Stimulated activated CD4-positive, alpha-beta T cell treated with anti-CD3 and anti-CD28 coated beads, Interleukin-15, amount 100 ng/mL, for 1 hour (primary cell): ENCODE measurements at places on chromosomes 6 and 20.

DNA sequence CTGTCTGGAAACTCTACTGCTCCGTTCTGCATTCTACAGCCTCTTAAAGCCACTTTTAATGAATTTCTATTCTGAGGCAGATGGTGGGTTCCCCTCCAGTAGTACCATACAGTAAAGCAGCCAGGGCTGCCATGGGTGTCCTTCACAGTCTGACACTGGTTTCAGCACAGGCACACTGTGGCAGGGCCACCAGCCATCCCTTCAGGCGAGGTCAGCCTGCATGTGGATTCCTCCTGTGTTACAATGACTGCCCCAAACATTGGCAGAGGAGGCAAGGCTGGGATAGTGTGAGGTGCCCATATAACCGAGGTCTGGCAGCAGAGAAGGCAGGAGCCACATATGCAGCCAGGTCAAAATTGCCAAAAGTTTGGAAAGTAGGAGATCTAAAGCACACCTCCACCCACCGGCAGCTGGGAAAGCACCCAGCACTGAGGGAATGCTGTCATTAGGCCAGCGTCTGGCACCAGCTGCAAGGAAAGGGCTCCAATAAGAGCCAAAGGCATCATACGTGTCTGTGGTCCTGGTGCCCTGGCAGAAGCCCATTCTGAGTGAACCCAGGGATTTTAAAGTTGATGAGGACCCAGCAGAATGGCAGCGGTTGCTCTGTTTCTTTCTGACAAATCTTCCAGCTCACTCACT lies 24.0 kb downstream of the STK35 start:
- DNase-seq: no peak

DNA sequence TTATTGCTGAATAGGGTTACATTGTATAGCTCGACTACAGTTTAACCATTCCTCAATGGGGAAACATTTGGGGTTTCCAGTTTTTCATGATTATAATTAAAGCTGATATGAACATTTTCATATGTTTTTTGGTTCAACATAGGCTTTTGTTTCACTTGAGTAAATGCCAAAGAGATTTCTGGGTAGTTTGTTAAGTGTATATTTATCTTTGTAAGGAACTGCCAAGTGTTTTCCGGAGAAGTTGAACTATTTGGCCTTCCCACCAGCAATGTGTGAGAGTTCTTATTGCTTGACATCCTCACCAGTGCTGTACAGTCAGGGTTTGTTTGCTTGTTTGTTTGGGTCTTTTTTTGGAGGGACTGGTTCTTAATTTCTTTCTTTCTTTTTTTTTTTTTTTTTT lies 83.7 kb upstream of the RALY start:
- no peak for DNase-seq

DNA sequence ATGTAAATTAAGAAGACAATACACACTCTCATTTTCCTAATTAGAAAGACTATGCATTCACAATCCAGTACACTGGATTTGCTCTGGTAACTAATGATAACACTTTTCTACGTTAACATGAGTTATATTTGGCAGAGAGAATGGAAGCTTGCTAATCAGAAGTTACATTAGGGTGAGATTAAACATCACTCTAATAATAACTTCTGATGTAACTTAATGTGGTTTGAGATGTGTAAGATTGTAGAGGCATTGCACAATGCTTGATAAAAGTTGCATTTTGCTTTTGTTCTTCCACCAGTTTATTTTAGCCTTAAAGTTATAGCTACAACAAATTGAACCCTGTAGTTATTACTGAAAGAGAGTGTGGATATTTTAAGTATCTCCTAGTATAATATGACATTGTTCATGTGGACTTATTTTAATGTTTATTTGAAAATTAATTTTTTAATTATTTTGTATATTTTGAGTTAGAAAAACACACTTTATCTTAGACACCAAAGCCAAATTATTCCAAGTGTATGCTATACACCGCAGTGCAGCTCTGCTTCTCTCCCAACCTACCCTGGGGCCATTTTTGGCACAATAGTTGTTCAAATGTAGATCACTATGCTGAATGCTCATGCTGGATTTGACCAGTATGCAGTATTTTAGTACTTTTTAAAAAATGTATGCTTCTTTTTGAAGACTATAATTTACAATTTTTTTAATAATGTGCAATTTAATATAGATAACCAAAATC lies 143.2 kb downstream of the SLC16A10 start:
- DNase-seq: no peak

GRCh38 chr6:15569035-15569995 lies 93.5 kb downstream of the DTNBP1 start:
- DNase-seq: no peak

DNA sequence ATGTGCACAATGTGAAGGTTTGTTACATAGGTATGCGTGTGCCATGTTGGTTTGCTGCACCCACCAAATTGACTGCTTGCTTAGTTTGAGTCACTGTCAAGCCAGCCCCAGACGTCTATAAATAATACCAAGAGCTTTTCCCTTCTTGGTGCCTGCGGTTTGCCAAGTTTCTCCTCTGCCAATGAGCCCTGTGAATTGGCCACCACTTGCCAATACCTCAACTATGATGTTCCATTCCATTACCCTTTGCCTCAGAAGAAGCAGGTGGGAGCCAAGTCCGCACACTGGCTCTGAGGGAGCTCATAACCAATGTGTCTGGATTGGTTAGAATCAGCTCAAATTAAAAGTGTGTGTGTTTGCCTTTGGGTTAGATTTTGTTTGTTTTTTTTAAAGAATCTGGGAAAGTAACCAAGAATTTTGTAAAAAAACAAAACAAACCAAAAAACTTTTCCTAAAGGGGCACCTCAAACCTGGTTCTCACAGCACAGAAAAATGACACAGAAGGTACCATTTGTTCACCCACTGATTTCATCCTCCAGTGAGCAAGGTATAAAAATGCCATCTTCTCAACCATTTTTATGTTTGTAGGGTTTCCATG lies 244.7 kb upstream of the PRND start:
- no peak for DNase-seq

- no peak for DNase-seq
Observed at GRCh38 chr6:78192057-78192456, 539.2 kb downstream of the MEI4 start.

GRCh38 chr20:47008842-47009518 lies 114.3 kb downstream of the EYA2 start:
- no peak for DNase-seq

DNA sequence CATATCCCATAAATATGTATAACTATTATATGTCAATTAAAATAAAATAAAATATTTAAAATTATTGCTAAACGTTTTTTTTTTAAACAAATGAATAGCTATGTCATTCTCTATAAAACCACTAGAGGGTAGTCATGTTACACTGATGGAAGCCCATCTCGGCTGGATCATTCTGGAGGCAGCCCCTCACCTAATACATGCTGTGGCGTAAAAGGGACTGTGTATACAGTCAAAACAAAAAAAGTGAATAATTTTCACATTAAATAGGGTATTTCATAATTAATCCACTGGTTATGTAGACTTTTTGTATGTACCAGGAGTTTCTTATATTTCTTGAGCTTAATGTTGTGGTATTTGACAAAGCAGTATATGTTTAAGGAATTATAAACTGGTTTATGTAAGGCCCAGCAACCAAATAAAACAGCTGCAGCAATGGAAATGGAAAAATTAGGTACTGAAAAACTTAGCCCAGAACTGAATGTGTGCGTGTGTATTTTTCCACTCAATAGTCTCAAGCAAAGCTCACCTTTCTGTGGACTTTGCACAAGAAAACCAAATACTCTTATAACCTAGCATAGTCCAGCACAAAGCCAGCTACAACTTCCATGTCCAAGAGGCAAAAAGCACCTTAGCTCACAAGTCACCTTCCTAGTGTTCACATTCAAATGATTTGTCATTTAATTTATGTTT lies 81.7 kb downstream of the COL9A1 start:
- DNase-seq: no peak

DNA sequence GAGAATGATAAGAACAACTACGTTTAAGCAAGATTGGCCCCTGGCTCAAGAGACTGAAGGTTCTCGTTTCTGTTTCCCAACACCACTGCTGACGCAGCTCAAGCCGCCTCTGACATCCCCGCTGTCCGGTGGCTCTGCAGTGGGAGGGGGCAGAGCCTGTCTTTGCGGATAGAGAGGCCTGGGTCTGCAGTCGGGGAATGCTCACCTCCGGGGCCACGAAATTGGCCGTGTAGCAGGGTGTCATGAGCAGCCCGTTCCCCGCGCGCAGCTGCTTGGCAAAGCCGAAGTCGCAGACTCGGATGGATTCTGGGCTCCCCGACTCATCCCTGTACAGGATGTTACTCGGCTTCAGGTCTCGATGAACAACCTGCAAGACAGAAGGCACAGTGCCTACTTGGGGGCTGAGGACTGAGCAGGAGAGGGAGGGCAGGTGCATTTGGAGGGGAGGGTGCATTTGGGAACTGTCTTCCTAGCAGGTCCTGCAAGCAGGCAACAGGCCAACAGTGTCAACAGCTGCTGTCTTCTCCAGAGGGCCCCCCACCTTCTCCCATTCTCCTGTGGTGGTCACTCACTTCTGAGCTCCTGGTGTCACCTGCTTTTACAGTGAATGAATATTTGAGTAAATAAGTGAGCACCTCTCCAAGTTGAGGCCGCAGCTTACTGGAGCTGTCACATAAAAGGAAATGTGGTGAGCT lies 40.5 kb upstream of the MPC1 start:
- DNase-seq: no peak

GRCh38 chr20:61505508-61505907 lies 253.4 kb downstream of the CDH4 start:
- no peak for DNase-seq

- no peak for DNase-seq
Observed at GRCh38 chr6:117771403-117771802, 96.1 kb downstream of the NUS1 start.

GRCh38 chr6:39576556-39577303 lies 148.5 kb downstream of the KIF6 start:
- no peak for DNase-seq

- no peak for DNase-seq
Observed at GRCh38 chr20:3929713-3930060, 40.5 kb downstream of the PANK2 start.

- no peak for DNase-seq
Observed at GRCh38 chr20:23390091-23390774, 28.3 kb downstream of the GZF1 start.

GRCh38 chr20:58717278-58718091 lies 24.9 kb downstream of the NPEPL1 start:
- no peak for DNase-seq

GRCh38 chr6:7431674-7432390 lies 42.2 kb downstream of the RIOK1 start:
- no peak for DNase-seq

DNA sequence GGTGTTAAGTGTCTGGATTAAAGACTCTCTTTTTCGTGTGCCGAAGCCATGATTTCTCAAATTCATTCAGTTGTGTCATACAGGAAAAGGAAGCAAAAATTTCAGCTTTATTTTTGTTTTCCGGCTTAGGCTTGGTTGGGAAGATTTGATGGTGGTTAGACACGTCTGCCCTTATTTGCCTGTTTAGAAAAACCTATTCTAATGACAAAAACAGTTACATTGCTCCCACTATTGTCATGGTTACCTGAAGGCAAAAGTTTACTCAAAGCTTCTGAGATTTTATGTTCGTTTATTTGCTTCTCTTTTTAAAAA lies 982 bp downstream of the DNAJC5 start:
- no peak for DNase-seq

- no peak for DNase-seq
Observed at GRCh38 chr6:35425284-35425683, 26.9 kb upstream of the FANCE start.

GRCh38 chr6:47438481-47439347 lies 38.9 kb upstream of the CD2AP start:
- DNase-seq: no peak

- no peak for DNase-seq
Observed at GRCh38 chr6:111258615-111259088, 171.3 kb downstream of the SLC16A10 start.

GRCh38 chr6:24720604-24721460 lies 1.9 kb upstream of the C6orf62 start:
- peak; percentile 98 for DNase-seq

DNA sequence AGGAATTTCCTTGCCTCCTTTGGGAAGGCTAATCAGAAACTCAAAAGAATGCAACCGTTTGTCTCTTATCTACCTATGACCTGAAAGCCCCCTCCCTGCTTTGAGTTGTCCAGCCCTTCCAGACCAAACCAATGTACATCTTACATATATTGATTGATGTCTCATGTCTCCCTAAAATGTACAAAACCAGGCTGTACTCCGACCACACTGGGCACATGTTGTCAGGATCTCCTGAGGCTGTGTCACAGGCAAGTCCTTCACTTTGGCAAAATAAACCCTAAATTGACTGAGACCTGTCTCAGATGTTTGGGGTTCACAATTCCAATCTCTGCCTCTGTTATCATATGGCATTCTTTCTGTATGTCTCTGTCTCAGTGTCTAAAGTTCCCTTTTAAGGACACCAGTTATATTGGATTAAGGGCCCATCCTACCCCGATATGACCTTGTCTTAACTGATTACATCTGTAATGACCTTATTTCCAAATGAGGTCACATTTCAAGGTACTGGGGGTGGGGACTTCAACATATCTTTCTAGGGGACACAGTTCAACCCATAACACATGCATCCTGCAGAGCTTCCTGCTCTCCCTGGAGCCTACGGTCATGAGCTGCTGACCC lies 513.5 kb upstream of the JARID2 start:
- no peak for DNase-seq

- no peak for DNase-seq
Observed at GRCh38 chr20:57867181-57867803, 157.5 kb upstream of the PMEPA1 start.

DNA sequence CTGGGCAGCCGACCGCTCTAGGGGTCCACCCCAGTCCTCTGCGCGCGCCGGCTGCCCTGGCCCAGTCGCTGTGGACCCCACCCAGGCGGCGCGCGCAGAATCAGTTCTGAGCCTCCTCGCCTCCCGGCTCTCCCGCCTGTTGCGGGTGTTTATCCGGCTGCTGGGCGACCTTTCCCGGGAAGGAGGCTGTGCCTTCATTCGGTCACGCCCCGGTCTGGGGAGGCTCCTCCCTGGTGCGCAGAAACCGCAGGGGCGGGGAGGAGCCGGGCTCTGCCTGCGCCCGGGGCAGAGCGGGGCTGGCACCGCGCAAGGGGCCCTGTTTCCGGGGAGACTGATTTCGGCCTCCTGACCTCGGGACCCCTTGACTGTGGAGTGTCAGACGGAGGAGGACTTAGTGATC lies 80.8 kb upstream of the EYS start:
- DNase-seq: no peak

DNA sequence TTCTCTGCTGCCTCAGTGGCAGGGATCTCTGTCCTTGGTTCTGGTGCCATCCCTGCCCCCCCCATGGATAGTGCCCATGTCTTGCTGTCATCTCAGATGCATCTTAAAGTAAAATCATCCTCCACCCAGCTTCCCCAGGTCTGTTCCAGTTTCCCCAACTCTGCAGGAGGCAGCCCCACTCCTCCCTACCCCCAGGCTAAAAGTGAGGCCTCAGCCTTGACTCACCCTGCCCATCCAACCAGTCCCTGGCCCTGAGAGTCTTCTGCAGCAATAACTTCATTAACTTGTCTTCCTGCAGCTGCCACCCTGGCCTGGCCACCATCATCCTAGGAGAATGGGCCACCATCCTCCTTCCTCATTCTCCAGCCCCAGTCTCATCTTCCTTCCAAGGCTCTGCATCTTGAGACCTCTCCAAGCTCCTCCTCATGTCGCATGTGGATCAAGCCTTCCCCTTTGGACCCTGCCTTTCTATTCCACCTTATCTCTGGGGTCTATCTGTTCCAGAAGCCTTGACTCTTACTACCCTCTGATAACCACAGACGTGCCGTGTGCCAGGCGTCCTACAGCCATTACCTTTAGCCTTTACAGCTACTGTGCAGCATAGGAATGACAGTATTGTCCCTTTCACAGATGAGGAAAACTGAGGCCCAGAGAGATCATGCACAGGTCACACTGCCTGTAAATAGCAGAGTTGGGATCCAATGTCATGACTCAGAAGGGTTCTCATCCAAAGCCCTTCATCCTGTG lies 2.0 kb upstream of the PNPLA1 start:
- no peak for DNase-seq
